Peyer's patch (tissue), 4 donors: ENCODE measurements at places on chromosomes 11 and 22.

GRCh38 chr11:126060757-126061171 is 1.9 kb downstream of the CDON start:
- no peak for DNase-seq

DNA sequence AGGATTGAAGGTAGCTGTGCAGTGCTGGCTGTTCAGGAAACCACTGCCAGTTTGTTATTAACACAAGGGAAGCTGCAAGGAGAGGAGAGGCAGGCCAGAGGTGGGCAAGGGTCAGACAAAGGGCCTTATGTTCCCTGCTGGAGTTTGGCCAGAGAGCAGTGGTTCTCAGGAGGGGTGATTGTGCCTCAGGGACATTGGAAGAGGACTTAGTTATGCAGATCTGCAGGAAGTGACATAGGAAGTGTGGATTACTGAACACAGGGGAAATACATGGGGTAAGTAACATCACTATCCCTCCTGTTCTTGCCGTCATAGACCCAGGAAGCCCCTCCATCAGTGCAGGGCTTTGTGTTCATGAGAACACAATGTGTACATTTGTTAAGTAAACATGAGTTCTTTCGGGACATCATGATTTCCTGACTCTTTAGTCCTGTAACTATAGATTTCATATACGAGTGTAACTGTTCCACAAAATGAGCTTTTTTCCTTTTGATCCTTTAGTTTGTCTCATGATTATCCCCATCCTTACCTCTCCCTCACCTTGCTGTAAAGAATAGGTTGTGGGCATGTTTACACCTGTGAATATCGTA is 5.9 kb downstream of the SRRD start:
- DNase-seq, result no peak

DNA sequence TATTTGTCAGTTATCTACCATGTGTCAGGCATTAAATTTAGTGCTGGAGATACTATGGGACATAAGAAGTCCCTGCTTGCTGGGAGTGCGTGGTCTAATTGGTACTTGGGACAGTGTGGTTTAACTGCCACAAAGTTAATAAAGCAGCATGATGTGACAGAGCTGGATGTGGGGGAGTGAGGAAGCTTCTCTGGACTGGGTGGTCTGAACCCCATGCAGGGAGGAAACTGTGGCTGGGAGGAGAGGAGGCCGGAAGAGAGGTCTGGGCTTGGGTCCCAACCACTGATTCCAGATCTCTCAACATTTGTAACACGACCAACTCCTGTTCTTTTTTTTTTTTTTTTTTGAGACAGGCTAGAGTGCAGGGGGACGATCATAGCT is 37.1 kb downstream of the ST3GAL4 start:
- DNase-seq, result no peak

- no peak for DNase-seq
Observed at GRCh38 chr11:110431051-110431672, 1.4 kb downstream of the FDX1 start.

DNA sequence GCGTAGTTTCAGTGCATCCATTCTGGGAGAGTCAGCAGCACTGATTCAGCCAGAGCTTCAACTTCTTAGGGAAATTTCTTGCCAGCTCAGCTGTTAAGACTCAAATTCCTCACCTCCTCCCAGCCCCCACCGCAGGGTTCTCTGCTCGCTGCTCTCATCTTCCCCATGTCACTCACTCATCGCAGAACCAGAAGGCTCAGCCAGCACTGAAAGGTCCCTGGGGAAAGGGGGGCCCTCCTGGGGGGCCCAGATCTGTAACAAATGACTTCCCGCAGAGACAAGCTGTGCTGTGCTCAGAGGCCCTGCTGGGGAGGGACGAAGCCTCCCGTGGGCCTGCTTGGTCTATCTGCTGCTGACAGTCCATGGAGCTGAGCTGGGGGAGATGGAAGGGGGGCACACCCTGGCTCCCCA is 220.6 kb downstream of the NTM start:
- DNase-seq, result no peak

- DNase-seq, result no peak
Observed at GRCh38 chr11:104333977-104334376, 170.0 kb upstream of the PDGFD start.

DNA sequence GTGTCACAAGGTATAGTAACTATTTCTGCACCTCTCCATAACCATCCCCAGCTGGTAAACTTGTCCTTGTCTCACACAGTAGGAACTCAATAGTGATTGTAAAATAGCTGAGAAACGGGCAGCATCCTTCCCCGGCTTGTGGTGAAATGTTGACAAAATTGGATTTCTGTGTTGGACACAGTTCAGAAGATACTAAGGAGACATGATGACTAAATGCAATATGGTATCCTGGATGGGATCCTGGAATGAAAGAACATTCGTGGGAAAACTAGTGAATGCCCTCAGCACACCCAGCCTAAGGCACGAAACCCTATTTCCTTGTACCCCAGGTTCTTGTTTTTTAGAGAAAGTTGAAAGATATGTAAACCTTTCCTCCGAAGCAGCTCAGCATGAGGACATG is 18.8 kb upstream of the OPCML start:
- no peak for DNase-seq

DNA sequence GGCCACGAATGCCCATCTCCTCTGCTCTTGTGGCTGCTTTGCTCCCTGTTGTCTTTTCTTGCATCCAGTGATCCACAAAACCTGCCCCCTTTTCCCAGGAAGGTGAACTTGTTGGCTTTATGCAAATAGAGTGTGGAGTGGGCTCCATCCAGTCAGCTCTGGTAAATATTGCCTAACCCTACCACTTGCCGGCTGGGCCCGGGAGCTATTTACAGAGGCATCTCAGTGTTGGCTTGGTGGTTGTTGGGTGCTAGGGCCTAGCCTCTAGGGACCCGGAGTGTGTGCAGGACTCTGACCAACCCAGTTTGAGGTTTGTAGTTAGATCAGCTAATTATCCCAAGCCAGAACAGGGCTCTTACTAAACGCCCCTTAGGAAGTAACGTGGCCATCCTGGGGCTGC is 40.8 kb upstream of the TLCD5 start:
- DNase-seq, result no peak

DNA sequence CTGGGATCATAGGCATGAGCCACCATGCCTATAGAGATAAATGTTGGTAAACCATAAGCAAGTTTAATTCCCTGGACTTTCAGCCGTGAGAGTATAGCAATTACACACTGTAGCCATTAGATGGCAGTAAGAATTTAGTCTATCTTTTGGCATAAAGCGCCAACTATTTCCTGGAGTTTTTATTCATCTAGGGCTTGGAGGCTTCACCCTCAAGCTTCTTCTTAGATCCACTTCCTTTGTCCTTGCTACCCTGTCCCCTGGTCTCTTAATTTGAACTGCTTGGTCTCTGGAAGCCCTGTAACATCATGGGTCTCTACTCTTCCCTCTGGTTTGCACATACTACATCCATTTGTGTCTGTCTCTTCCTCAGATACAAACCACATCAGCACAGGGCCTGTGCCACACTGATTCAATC is 38.2 kb downstream of the OR10A6 start:
- DNase-seq, result no peak

- no peak for DNase-seq
Observed at GRCh38 chr22:20111689-20112622, 3.9 kb upstream of the RANBP1 start.

- DNase-seq, result no peak
Observed at GRCh38 chr22:19548964-19549363, 24.8 kb upstream of the CLDN5 start.

DNA sequence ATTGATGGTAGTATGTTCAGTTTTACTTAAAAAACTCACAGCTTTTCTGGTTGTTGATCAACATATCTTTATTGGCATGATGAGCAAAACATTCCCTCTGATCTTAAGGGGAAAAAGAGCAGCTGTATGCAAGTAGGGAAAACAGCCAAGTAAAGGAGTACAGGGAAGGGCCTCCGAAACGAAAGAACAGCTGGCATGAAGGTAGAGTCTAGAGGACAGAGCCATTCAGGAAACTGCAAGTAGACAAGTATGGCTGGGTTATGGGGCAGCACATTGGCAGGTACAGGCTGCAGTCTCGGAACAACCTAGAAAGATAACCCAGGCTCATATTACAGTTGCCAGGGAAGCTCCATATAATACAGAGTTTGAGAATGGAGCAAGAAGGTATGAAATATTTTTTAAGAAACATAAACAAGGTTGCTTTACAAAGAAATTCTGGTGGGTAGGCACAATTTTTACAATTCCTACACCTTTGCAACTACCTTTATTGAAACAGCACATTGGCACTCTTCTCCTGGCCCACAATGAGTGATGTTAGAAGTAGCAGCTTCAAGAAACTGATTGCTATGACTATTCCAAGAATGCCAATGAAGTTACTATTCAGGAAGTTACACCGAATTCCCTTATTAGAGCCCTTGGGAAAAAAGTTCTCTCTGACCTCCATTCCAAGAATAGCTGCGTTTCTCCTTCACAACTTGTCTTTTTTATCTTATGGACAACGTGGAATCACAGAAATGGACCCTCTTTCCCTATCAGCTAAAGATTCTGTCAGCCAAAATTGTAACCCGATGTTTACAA is 45.2 kb downstream of the LGR4 start:
- DNase-seq, result no peak

DNA sequence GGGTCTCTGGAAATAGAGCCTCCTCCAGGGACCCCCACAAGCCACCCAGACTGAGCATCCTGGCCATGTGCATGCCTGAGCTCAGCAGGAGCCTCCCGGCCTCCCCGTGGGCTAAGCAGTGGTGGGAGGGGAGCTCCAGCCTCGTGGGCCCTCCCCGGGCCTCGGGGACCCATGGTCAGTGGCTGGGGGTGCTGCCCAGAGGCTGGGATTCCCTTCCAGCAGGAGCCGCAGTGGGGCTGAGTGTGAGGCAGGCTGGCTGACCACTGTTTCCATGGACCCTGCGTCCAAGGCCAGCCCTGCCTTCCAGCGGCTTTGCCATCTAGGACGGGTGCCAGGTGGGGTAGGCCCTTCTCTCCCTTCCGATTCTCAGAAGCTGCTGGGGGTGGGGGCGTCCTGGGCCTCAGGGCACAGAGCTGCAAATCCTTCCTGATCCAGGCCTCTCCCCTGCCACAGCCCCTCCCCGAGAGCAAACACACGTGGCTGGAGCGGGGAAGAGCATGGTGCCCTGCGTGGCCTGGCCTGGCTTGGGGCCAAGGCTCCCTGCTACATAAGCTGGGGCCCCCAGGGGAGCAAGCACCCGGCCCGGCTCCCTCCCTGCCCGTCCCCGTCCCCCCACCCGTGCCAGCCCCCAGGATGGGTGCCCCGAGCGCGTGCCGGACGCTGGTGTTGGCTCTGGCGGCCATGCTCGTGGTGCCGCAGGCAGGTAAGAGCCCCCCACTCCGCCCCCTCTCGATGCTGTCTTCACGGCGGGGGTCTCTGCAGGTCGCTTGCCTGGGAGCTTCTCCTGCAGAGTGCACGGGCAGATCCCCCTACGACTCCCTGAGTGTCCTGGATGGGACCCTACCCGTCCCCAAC is at the start of gene MUC5B:
Gene MUC5B (plus strand): TSS at position 576 of the 855 bp plus-strand sequence. CDS start 58 bp downstream, at position 634.
- peak; percentile 54 for DNase-seq

- no peak for DNase-seq
Observed at GRCh38 chr22:43435851-43436811, 24.3 kb downstream of the MPPED1 start.

GRCh38 chr11:59802639-59803176 is 7.9 kb downstream of the MRPL16 start:
- no peak for DNase-seq

DNA sequence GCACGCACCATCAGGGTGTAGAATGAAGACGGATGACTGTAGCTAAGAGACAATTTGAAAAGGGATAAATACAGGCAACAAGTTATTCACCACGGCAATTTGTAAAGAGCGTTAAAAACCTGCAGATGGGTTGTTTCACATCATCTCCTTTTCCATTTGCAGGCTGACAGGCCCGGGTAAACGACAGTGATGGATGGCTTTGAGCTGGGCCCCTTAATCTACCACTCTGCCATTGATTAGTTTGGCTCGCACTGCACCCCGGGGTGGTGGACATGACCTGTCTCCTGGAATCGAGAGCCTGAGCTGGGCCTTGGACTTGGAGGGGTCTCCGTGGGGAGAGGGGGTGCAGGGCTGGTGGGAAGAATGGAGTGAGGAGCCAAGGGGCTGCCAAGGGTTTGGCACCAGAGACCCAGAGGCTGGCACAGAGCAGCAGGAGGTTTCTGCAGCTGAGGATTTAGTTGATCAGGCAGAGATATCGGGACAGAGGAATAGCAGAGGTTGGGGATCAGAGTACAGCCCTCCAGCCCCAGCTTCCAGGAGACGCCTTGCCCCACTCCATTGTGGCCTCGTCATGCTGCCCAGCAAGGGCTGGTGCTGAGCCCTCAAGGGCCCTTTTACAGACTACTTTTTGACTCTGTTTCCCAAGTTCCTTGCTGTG is 110.6 kb upstream of the NECTIN1 start:
- DNase-seq, result no peak

DNA sequence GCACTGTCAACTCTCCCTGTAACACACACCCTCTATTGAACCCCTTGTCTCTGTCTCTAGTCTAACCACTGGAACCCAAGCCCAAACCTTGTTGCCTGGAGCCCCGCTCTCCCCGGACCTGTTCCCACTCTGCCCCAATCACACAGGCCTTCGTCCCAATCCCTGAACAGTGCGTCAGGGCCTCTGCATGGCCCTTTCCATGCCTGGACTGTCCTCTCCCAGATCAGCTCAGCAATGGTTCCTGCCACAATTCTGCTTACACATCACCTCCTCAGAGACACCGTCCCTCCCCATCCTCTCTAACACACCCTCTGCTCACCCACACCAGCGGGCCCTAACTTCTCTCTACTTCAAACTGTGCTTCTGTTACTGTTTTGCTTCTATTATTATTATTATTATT is 1.5 kb downstream of the TREH start:
- DNase-seq, result no peak

DNA sequence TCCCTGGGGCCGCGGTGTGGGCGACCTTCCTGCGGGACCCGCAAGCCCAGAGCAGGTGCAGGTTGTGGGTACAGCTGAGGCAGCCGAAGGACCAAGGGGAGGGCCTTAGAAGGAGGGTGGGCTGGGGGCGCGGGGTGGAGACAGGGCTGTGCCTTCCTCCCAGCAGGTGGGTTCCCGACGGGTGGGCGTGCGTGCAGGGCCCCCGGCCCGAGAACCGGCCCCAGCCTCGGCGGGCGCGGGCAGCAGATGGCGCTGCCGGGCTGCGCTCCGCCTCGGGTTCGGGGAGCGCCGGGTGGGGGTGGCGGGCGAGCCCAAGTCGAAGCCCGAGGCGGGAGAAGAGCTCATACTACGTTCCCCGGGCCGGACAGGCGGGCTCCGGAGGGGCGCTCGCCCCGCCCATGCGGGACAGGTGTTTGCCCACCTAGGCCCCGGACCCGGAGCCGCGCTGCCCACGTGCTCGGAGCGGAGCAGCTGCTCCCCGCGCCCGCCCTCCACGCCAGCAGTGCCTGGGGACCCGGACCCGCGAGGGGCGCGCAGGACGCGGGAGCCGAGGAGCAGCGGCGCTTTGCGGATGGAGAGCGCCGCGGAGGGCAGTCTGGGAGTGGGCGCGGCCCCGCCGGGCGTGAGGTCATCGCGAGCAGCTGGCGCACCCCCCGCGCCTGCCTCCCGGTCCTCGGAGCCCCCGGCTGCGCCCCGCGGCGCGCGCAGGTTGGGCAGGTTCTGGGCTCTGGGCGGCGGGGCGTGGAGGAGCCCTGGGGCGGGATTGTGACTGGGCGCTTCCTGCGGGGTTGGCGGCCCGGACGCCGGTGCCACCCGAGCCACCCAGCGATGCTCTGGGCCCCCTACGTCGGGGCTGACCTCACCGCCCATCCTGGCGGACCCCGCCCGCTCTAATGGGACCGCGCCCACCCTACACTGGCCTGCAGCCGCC is 25.3 kb downstream of the DUSP8 start:
- DNase-seq, result no peak
